ENCODE measurements at places on chromosomes 6 and 20. TPM values are rescaled to one million over a fixed set of nuclear protein-coding genes. Genes with fewer than 3 reads are reported as not detected.
A peak's percentile ranks its signal among the peaks of the same experiment; 100 is the strongest.

Gene DEFB124
- total RNA-seq, result not detected

Gene TFB1M
- total RNA-seq, result 13.1 TPM

Gene PSORS1C2
- total RNA-seq, result not detected

Gene LTB
- total RNA-seq, result not detected

Gene RCAN2
- 0.43 TPM for total RNA-seq

DNA sequence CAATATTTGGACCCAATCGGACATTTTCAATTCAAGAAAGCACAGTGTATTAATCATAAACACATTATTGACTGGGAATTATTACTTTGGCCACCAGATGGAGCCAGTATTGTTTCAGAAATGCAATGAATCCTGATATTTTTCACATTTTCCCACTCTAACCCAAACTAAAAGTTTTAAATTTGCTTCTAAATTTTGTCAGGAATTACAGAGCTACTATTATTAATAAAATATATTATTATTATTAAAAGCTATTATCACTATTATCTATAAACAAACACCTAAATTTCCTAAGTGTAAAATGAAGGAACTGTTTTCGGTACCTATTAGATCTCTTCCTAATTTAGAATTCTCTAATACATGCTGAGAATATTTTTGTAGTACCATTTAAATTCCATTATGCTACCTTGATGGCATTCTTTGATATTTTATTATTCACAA, 245.3 kb downstream of the OGFRL1 start:
- DNase-seq, result no peak

DNA sequence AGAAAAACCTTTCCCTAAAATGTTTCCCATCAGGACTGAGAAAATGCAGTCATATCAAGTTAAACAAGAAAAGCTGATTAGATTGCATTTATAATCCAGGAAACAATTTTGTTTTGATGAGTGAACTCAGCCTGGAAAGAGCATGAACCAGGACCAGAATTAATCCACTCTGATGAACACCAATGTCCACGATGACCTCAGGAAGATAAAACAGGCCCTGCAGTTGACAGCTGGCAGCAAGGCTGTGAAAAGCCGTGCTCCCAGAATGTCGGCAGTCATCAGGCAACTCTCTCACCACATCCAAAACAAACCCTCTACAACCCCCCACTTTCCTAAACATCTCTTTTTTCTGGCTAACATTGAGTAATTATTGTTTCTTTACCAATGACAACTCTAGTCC, 74.0 kb upstream of the PROKR2 start:
- no peak for DNase-seq

DNA sequence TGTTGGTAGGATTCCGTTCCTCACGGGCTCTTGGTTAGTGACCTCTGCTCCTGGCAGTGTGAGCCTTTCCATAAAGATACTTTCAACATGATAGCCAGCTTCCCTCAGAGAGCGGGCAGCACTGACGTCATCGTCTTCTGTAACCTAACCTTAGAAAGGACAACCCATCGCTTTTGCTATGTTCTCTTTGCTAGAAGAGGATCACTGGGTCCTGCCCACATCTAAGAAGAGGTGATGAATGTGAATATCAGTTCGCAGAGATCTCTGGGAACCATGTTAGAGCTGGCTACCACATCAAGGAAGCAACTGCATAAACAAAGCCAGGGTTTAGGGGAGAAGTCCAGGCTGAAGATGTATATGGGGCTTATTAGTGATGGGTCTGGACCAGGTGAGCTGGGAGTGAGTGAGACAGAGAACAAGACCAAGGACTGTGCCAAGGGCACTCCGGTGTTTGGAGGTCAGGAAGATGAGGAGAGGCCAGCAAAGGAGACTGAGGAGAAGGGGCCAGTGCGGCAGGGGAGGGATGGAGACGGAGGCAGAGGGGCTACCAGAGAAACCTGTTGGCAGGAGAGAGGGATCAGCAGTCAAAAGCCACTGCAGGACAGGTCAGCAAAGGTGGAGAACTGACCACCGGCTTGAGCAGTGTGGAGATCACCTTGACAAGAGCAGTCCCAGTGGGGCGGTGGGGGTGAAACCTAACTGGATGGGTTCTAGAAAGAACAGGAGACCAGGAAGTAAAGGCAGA, 39.7 kb downstream of the PIM1 start:
- peak; percentile 31 for DNase-seq

GRCh38 chr20:39036011-39036410, 73.9 kb downstream of the DHX35 start:
- no peak for DNase-seq

DNA sequence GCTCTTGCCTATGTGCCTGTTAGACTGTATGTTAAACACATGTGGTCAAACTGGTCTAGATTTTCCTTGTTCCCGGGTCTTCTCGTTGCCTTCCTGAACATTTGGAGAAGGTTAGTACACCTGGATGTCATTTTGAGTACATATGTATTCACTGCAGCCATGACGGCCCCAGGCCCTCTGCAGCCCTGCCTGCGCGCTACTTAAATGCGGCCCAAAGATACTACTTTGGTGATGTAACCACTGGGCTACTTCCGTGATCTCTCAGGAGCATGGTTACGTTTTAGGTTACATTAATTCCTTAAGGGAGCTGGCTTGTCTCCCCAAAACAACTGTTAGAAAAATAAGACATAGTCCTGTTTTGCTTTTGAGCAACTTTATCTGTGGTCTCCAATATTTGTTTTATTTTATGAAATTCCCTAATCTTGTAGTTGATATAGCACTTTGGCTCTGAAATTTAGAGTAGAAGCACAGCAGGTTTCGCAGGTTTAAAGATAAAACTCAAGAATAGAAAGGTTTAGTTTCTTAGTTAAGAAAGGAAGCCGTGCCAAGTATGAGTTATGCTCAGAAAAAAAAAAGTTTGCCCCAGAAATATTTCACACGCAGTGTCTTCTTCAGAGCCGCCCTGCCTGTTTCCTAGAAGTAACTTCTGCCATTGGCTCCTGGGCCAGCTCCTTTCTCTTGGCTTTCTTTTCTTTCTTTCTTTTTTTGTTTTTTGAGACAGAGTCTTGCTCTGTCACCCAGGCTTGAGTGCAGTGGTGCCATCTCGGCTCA, 38.1 kb downstream of the TIAM2 start:
- DNase-seq, result no peak

DNA sequence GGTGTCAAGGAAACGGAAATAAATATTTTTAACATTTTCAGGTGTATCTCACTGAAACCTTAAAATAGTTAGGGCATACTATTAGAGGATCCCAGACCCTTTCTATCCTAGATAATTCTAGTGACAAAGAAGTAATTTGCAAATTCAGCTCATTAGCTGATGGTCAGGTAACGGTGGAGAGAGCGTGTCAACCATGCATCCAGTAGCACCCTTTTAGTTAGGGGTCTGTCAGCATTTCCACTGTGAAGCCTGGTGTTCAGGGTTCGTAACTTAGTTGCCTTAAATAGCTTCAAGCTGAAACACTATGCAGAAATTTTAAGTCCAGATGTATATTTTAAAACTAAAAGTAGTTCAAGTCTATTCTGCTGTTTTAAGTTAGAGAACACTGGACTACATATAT, 48.5 kb upstream of the SUPT3H start:
- no peak for DNase-seq

- DNase-seq, result no peak
Observed at GRCh38 chr6:31528821-31529328, at the start of gene MCCD1. Gene MCCD1, plus strand, starts transcription at chr6:31528962. Its CDS starts 53 bp downstream, at chr6:31529015.

DNA sequence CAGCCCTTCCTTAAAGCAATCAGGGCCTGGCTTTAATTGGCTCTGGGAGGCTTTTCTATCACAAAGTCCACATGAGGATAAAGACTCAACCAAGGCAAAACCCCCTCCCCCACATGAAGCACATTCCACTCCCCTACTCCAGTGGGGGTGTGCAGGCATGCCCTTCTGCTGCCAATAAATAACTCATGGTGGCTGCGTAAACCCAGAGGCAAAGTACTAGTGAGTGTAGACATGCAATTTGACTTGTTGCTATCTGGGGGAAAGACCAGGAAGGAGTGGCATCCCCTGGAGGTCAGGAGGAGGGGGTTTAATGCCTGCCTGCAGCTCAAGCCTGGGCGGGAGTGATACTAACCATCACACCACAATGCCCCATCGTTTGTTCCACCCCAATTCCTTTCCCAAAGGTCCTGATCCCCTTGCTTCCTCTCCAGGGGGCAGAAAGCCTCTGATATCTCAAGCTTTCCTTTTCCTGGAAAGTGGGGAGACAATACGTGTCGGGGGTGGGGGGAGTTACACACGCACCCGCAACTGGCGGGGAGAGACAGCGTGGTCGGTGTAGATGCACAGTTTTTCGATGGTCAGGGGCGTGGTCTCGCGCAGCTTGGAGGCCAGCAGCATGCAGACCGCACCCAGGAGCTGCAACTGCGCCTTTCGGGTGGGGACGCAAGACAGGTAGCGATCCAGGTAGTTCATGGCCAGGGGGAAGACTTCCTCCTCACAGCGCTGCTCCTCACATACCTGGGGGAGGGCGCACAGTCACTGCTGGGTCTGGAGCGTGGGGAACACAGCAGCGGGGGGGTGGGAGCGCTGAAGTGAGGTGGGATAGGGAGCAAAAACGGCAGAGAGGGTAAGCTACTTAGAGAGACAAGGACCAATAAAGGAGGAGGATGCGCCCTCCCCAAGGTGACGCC, 1.5 kb downstream of the CCND3 start:
- peak; percentile 49 for DNase-seq

Measured in SJCRH30 (cell line).